Neural progenitor cell (in vitro differentiated cells): ENCODE measurements at places on chromosomes 3 and 15.

GRCh38 chr15:39797407-39797806 lies 14.8 kb upstream of the FSIP1 start:
- H3K36me3 ChIP-seq: no peaks in the 10 kb centered on the region
- no peaks in the 10 kb centered on the region for H3K27me3 ChIP-seq
- H3K4me3 ChIP-seq: no peak overlapping the region
- no peak overlapping the region for H3K27ac ChIP-seq

DNA sequence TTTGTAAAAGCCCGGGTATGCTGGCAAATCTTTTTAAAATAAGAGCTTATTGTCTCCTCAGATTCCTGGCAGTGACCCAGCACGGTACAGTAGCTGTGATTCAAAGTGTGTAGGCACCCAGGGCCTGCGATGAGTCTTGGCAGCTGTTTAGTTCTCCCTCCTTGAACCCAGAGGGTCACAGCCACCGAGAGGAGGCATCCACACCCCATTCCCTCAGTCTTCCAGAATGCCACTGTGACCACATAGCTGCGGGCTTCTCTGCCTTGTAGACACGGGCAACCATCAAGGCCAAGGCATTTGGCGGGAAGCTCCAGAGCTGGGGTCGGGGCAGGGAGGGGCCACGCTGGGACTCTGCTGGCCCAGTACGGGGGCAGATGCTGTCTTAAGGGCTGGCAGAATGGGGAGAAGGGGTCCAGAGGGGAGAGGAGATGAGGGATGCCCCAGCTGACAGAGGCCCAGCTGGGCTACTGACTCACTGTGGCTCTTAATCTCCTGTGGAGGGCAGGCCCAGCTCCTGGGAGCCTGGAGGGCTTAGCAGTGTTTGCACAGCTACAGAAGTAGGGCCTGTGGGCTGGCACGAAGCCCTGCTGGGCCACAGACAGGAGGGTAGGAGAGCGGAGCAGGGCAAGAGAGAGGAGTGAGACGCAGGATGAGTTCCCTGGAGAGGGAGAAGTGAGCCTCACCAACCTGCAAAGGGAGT lies 68.8 kb upstream of the DLG1 start:
- H3K4me3 ChIP-seq: no peak overlapping the region
- H3K27ac ChIP-seq: no peak overlapping the region
- H3K4me1 ChIP-seq: peaks cover 85% of the 10 kb centered on the region
- peak; percentile 49 for DNase-seq
- no peaks in the 10 kb centered on the region for H3K36me3 ChIP-seq

GRCh38 chr3:158430968-158431367 lies 140.0 kb upstream of the MLF1 start:
- H3K27ac ChIP-seq: no peak overlapping the region
- no peaks in the 10 kb centered on the region for H3K36me3 ChIP-seq
- DNase-seq: no peak
- no peaks in the 10 kb centered on the region for H3K27me3 ChIP-seq
- no peak overlapping the region for H3K4me3 ChIP-seq
- H3K4me1 ChIP-seq: no peaks in the 10 kb centered on the region

DNA sequence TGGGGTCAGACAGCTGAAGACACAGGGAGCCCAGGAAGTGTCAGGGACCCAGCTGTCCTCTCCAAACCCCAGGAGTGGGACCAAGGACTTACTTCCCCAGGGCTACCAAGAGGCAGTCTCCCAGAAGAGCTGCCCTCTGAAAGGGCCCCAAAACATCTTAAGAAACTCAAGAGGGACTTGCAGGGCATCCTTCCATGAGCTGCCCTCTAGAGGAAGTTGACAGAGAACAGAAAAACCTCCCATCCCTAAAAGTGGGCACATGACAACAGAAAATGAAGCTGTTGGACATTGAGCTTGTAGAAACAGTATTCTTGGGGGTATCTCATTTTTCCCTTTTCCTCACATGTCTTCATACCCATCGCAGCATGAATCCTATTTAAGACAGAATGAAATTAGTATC lies 58.9 kb downstream of the MECOM start:
- H3K36me3 ChIP-seq: no peaks in the 10 kb centered on the region
- no peak overlapping the region for H3K27ac ChIP-seq
- H3K4me3 ChIP-seq: no peak overlapping the region

- no peak overlapping the region for H3K27ac ChIP-seq
- no peaks in the 10 kb centered on the region for H3K36me3 ChIP-seq
Observed at GRCh38 chr15:92612891-92613290, 42.7 kb downstream of the FAM174B start.

- H3K4me1 ChIP-seq: no peaks in the 10 kb centered on the region
- no peak overlapping the region for H3K27ac ChIP-seq
- H3K36me3 ChIP-seq: no peaks in the 10 kb centered on the region
- no peak for DNase-seq
- no peak overlapping the region for H3K4me3 ChIP-seq
Observed at GRCh38 chr15:81779181-81779580, 266.6 kb downstream of the MEX3B start.

- DNase-seq: peak; percentile 31
- H3K4me3 ChIP-seq: no peak overlapping the region
Observed at GRCh38 chr15:37764733-37765191, 169.7 kb upstream of the TMCO5A start.

GRCh38 chr3:115857518-115858136 lies 234.3 kb downstream of the GAP43 start:
- H3K27ac ChIP-seq: no peak overlapping the region
- DNase-seq: no peak
- H3K36me3 ChIP-seq: no peaks in the 10 kb centered on the region
- no peak overlapping the region for H3K4me3 ChIP-seq
- H3K27me3 ChIP-seq: no peaks in the 10 kb centered on the region

GRCh38 chr3:29478611-29479010 lies 197.7 kb downstream of the RBMS3 start:
- no peaks in the 10 kb centered on the region for H3K27me3 ChIP-seq
- H3K4me1 ChIP-seq: peaks cover 11% of the 10 kb centered on the region
- no peak overlapping the region for H3K4me3 ChIP-seq
- H3K36me3 ChIP-seq: no peaks in the 10 kb centered on the region
- H3K27ac ChIP-seq: no peak overlapping the region
- DNase-seq: no peak

DNA sequence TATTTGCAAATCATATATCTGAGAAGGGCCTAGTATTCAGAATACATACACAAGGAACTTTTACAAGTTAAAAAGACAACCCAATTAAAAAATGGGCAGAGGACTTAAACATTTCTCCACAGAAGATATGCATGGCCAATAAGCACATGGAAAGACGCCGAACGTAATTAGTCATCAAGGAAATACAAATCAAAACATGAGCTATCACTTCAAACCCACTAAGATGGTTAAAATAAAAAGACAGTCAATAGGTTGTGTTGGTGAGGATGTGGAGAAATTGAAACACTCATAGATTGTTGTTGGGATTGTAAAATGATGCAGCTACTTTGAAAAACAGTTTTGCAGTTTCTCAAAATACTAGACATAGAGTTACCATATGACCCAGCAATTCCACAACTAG lies 61.2 kb upstream of the NEO1 start:
- no peak overlapping the region for H3K27ac ChIP-seq
- H3K4me3 ChIP-seq: no peak overlapping the region
- no peak for DNase-seq
- peaks cover 6% of the 10 kb centered on the region for H3K4me1 ChIP-seq
- H3K36me3 ChIP-seq: no peaks in the 10 kb centered on the region
